ENCODE measurements at places on chromosomes 7 and 10.

DNA sequence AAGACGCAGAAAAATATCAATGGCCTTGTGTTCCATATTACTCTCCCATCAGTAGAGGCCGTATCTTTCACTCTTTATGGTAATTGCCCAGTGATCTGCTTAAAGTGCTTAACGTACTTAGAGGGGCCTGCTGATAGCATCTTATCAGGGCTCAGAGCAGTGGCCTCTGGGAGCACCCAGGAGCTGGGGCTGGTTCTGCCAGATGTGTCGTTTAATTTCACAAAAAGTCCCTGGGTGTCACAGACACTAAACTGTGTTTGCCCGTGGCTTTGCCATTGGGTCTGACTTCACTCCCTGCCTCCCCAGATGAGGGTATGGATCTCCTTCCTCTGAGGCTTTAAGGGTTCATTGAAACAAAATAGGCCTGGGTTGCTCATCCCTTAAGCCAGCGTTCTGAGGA lies 435.3 kb downstream of the GATA3 start:
- DNase-seq, result no peak

DNA sequence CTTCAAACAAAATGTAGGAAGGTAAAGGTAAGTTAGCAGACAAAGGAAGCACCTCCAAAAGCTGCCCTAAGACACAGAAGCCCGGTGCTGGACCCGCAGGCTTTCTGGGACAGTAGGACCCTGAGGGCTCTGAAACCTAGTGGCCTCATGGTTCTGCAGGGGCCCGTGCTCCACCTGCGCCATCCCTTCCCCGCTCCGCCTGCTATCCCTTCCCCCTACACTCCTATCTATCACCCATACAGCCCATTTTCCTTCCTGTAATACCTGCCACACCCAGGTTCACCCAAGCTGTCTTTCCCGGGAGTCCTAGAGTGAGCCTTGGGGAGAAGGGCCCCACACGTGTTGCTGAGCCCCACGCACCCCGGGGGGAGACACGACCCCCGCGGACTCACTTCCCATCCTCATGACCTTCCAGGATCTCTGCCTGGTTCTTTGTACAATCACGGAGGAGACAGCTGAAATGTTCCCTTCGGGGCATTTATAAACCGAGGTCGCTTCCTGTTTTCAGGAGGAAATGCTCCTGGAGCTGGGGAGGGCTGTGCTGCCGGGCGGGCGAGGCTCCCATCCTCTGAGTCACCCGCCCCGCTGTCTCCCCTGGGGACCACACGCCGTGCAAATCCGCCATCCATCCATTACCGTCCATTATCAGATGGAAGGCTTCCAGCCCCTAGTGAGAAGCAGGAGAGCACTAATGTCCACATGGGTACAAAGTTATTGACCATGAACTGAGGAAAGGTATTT lies 251.7 kb upstream of the PITRM1 start:
- no peak for DNase-seq

GRCh38 chr7:29285444-29285793 lies 90.8 kb downstream of the CHN2 start:
- DNase-seq, result no peak

DNA sequence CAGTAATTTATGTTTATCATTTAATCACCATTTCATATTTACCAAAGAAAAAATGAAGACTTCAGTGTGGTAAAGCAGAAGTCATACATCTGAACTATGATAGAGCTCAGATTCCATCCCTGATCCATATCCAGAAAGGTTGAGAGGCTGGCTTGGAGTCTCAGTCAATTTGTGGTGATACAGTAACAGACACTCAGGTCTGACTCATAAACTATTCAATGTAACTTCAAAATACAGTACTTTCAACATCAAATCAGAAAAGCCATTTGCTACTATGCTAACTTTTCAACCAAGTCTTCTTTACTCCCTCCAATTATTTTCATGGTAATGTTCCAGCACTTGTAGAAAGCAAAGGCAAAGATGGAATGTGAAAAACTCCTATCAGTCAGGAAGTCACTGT lies 190.4 kb downstream of the HDAC9 start:
- DNase-seq, result no peak

DNA sequence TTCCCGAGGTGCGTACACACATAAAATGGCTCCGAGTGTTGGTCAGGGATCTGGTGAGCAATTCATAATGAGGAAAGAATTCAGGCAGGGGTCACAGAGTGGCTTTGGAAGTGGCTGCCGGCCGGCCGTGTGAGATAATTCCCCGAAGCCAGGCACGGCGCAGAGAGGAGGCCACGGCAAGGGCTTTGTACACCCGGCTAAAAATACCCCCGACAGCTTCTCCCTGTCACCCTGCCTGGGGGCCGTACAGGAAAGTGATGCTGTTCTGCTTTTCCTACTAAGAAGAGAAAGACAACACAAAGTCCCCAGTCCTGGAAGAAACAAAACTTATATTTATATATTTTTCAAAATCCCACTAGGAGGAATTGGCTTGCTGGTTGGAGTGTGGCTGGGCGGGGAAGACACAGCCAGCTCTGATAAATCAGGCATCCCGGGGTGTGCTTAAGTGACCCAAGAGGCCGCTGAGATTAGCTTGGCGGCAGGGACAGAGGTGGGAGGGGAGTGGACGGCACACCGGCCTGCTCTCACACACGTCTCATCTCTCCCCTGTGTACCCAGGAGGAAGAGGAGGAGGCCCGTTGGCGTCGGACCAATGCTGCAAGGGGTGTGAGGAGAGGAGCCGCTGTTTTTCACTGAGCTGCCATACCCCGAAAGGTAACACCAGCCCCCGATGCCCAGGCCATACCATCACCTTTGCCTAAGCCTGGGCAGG lies 70.5 kb downstream of the ZMIZ1 start:
- DNase-seq, result no peak

GRCh38 chr7:114740941-114741340 lies 181.0 kb upstream of the MDFIC start:
- no peak for DNase-seq

DNA sequence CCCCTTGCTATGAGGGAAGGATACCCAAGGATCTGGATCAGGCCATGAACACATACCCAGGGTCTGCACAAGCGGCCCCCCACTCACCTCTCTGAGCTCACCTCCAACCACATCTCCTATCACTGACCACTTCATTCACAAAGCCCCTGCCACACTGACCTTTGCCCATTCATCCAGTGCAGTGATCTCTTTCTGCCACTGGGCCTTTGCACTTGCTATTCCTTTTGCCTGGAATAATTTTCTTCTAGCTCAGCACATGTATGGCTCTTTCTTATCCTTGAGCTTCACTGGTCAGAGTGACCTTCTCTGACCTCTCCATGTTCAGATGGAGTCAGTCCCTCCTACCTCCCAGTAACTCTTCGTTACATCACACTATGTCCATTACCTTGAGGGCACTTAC lies 48.3 kb downstream of the ADRA2A start:
- DNase-seq, result no peak

DNA sequence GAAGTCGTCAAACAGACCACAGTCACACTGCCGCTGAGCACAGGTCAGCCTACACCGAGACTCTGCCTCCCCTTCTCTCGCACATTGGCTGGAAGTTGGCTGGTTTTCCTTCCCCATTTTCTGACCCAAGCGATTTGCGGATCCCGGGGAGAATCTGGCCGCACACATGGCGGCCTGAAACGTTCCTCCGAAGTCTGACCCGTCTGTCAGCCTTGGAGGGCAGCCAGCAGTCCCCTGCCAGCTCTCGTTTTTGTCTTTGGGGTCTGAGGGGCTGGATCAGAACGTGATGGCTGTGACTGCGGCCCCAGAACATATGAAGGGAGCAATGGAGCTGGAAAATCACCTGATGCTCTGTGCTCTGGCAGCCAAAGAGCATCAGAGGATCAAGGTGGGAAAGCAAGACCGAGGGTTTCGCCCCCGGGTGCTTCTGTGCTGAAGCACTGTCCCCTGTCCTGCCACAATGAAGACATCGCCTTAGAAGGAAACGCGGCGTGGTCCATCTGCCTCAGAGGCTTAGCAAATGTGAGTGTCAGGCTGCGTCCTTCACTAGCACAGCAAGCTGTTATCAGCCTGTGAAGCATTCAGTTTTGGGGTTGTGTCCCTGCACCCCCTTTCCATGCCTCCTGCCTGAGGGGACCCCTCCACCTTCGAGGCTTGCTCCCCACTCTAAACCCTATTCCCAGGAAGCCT lies 119.3 kb upstream of the SHH start:
- DNase-seq, result no peak

DNA sequence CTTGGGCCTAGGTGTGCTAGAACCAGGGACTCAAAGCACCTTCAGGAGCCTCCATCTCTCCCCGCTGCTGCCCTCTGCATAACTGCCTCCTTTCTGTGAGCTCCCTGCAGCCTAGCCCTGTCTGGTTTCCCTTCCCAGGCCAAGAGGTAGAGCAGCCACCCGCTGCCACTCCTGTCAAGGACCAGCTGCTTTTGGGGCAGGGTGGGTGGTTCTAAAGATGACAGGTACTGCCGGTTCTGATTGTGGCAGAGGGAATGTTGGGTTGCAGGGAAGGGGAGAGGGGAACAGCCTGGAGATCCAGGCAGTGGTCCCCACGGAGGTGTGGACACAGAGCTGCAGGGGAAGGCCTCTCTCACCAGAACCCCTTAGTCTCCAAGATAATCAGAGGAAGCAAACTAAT lies 3.7 kb upstream of the FLNC start:
- DNase-seq, result no peak

GRCh38 chr10:11045995-11046775 lies 28.5 kb downstream of the CELF2 start:
- no peak for DNase-seq

GRCh38 chr7:158991824-158992621 lies 135.7 kb downstream of the DYNC2I1 start:
- no peak for DNase-seq

GRCh38 chr10:71771821-71772617 lies 1.3 kb downstream of the VSIR start:
- DNase-seq, result no peak

DNA sequence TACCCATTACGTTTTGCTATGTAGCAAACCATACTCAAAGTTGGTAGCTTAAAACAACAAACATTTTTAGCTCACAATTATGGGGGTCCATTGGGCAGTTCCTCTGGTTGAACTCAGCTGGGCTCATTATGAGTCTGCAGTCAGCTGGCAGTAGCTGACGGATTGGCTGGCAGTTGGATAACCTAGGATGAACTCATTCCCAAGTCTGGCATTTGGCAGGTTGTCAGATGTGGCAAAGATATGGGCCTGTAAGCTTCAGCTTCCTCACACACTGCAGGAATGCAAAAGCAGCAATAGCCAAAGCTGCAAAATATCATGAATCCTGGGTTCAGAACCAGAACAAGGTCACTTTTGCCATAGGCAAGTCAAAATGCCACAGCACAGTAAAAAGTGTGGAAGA lies 412.2 kb upstream of the SORCS1 start:
- DNase-seq, result no peak

DNA sequence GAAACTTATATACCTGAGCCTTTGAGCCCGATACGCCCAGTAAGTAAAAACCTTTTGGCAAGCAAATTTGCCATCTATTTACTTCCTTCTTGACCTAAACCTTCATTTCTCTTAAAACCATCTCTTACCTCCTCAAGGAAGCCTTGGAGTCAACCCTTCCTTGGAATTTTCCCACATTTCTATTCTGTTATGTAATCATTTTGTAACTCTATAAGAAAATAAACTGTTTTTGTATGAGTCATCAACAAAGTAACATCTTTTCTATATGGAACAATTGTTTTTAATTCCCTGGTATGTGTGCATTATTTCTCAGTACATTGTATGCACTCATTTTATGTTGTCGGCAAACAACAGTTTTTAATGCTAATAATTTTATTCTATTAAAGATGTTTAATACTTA lies 162.0 kb downstream of the TEX36 start:
- DNase-seq, result no peak

DNA sequence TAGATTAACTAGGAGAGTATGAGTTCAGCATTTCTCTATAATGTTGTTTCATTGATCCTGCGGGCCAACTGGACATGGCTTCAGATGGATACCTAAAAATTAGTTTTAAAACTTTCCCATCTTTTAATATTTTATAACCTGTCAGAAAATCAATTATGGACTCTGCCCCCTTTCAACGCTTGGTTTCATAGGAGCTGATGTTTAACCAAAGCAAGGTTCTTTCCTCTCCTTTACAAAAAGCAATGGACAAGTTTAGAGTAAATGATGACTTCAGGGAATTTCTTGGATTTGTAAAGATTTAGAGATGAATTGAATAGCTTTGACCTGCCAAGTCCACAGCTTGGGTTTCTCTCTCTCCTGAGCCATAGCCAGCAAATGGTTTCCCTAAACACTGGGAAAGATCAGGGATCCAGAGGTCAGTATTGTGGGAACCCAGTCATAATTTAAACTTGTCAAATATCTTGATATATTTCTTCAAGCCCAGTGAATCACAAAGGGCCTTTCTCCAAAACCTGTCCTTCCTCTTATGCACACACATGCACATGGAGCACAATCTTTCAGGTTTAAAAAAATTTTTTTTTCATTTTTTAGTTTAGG lies 177.1 kb downstream of the EVX1 start:
- no peak for DNase-seq

GRCh38 chr10:49831352-49832035 lies 69.4 kb upstream of the OGDHL start:
- peak; percentile 33 for DNase-seq

GRCh38 chr10:119689016-119689580 lies 36.8 kb upstream of the INPP5F start:
- DNase-seq, result no peak

DNA sequence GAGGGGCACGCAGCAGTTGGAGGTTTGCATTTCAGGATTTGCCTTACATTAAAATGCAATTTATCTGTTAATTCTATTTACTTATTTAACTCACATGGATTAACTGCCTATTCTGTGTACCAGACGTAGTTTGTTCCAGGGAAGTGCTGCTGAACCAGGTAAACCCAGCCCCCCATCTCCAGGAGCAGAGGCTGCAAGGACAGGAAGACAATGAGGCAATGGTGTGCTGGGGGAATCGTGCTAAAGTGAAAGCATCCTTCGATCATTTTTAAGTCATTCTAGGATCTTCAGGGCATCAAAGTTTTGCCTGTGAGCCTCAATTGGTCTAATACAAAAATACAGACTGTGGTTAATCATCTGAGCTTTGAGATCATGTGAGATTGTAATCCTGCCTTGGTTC lies 166.4 kb downstream of the DNAJB6 start:
- no peak for DNase-seq

DNA sequence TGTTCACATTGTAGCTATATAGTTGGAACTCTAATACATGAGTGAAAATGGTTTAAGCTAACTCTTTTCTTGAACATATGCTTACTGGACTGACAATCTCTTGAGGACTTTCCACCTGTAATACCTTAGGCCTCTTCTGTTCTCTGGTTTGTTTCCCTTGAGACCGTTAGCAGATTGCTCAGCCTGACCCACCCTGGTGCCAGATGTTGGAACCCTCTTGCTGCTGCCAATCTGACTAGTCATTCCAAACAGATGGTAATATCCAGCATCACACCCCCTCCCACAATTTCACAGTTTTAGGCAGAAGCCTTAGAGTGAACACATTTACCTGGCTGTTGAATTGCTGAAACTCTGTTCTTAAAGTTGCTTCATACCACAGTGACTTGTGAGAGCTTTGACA lies 18.7 kb downstream of the CALD1 start:
- no peak for DNase-seq

DNA sequence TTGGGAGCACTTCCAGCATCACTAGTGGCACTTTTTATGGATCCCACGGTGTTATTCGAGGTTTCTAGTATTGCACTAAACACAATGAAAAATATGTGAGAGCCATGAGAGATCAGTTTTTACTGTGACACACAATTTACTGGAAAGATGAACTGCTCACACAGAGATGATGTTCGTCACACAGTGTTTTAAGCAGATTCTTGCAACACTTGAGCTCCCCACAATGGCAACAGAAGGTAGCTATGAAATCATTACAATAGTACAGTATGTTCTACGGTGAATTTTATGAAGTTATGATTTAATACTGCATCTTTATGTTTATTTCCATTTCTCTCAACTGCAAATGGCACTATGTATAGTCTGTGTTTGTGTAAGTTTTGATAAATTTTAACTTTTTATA lies 27.4 kb upstream of the ENTPD1 start:
- DNase-seq, result no peak
